ENCODE measurements at places on chromosomes 1 and 21.

DNA sequence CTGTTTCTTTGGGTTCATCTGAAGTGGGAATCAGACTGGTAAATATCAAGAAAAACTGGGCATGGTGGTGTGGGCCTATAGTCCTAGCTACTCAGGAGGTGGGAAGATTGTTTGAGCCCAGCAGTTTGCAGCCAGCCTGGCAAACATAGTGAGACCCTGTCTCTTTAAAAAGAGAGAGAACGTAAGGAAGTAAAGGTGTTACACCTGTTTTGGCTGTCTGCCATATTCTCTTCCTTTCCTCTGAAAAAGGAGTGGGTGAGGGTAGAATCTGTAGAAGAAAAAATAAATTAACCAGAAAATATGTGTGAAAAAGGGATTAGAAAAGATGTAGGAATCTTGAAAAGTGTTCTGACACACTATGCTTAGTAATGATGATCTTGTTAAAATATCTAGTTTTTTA, 20.0 kb downstream of the AHCYL1 start:
- DNase-seq: no peak

DNA sequence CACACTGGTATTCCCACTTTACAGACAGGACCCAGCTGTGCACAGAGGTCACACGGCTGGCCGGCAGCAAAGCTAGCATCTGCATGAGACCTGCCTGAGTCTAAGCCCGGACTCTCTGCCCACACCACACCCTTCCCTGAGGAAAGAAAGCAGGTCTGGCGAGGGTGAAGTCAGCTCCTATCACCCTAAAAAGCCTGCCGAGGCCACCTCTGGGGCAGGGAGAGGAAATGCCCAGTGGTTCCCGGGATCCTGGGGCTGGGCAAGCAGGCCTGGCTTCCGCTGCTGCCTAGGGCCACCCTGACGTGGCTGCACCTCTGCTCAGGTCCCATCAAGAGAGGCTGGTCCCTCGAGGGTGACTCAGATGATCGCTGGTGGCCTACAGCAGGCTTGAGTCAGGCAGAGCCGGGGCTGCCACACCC, 42.2 kb downstream of the RAP1GAP start:
- DNase-seq: no peak

DNA sequence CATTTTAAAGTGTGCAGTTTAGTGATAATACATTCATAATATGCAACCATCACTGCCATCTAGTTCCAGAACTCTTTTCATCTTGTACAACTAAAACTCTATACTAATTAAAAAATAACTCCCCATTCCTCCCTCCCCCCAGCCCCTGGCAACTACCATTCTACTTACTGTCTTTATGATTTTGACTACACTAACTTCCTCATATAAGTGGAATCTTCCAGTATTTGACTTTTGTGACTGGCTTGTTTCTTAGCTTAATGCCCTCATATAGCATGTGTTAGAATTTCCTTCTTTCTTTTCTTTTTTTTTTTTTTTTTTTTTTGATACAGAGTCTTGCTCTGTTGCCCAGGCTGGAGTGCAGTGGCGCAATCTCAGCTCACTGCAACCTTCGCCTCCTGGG, 1.4 kb upstream of the NVL start:
- peak; percentile 10 for DNase-seq

GRCh38 chr1:174815474-174815908, 184.3 kb upstream of the CACYBP start:
- no peak for DNase-seq

DNA sequence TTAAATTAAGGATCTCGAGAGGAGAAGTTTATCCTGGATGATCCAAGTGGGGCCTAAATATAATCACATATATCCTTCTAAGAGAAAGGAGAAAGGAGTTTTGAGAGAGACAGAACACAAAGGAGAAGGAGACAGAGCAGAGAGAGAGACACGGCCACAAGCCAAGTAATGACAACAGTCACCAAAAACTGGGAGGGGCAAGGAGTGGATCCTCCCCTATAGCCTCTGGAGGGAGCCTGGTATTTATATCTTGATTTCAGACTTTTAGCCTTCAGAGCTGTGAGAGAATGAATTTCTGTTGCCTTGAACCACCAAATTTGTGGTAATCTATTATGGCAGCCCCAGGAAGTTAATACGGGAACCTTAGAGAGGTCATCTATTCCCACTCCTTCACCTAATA, 49.5 kb upstream of the CD1D start:
- no peak for DNase-seq

- no peak for DNase-seq
These were observed 115.4 kb upstream of the RAB4A start for GRCh38 chr1:229155472-229155871.

DNA sequence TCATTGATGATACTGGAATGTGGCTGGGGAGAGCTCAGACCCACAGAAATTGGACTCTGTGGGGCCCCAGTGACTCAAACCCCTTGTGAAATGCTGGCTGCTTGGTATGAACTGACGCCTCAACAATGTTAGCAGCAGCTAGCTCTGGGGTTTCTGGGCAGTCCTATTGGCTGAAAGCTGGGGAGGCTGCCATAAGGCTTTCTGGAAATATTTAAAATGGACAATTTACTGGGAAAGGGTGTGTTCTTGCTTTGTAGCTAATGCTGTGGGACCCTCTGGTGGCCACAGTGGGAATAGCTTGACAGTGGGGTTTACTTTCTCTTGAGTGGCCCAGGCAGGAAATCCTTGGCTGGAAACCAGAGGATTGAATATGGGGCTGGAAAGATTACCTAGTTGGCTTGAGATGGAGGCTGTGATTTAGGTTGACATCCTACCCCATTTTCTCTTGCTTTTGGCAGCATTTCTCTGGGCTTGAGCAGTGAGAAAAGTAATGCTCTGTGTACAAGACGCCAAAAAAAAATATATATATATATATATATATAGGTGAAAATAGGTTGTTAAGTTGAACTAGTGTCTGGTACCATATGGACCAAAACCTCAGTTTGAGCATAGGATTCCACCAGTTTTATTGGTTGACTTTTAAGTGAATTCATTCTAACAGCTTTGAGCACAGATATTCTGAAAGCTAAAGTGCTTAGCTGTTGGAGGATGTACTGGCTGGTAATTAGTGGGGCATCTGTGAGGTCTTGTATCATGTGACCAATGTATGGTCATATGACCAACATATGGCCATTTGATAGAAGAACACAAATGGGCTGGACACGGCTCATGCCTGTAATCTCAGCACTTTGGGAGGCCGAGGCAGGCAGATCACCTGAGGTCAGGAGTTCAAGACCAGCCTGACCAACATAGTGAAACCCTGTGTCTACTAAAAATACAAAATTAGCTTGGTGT, 8.2 kb upstream of the S100A10 start:
- peak; percentile 50 for DNase-seq

DNA sequence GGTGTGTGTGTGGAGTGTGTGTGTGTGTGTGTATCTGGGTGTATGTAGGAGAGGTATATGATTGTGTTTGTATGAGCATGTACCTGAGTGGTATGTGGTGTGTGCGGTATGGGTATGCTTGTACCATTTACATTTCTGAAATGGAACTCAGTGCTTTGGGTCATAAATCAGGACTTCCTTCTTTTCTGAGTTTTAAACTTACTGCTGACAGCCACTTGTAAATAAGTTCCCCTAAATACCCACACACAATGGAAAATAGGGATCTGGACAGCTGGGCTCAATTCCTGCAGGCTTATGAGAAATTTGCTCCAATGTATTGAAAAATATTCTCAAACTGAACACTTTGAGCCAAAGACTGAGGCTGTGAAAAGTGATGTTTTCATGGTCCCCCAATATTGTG, 293.6 kb downstream of the HLX start:
- DNase-seq: no peak

DNA sequence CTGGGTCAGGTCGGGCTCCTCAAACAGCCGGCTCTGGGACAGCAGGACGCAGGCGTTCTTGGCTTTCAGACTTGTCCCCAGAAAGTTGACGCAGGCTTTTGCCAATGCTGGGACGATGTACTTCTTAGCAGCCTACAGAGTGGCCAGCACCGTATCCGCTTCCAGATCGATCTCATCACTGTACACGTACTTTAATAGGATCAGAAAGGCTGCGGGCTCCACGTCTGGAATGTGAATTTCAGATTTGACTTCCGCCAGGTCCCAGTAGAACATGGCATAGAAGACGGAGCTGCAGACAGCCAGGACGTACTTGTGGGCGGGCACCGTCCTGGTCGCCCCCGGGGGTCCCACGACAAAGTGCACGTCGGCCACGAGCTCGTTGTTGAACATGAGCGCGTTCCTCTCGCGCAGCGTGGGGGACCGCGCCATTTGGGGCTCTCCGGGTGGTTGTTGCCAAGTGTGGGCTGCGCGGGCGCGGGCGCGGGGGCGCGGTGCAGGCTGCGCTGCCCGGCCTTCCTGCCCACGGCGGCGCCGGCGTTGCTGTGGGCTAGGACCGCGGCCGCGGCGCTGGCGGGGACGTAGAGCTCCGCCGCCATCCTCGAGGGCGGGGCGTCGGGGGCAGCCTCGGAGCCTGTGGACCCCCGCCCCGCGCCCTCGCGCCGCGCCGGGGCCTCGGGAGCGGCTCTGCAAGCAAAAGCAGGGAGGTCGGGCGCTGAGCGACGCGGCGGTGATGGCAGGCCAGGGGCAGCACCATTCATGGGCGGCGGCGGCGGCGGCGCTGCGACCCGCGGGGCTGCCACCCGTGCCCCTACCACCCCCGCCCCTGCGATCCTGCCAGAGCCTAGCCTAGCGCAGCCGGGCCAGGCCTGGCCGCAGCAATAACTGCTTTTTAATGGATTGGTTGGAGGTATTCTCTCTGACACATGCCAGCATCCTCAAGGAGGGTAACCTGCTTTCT, 10.6 kb downstream of the CNR2 start:
- no peak for DNase-seq

- DNase-seq: no peak
These were observed 267.8 kb downstream of the C1orf94 start for GRCh38 chr1:34444516-34444915.

GRCh38 chr1:6185151-6185550, 5.0 kb upstream of the CHD5 start:
- no peak for DNase-seq

DNA sequence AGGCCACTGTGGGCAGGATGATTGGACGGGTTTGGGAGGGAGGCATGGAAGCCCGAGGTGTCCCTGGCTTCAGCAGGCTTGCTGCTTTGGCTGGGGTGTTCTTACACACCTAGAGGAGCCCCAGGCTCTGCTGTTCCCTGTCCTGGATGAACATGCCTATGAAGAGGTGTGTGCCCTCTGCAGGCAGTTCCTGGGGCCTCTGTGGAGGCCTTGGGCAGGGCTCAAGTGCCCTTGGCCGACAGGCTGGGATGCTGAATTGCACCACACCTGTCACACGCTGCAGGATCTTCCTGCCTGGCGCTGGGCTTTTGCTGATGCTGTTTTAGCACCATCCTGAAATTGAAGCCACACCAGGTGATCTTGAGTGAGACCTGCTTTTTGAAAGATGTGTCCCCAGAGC, 415.0 kb upstream of the VAMP3 start:
- DNase-seq: no peak

DNA sequence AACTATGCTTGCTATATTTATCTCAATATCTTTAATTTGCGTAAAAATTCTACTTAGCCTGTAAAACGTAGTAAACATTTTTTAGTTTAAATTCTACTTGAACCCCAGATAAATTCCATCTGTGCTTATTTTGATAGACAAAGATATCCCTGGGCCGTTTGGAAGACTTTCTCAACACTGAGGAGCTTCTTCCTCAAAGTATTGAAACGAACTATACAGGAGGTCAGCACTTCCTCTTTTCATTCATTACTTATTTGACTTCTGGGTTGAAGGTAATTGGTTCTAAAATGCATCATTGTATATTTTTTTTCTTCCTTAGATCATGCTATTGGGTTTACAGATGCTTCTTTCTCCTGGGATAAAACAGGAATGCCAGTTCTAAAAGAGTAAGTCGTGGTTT, 74.7 kb downstream of the HSPA13 start:
- peak; percentile 39 for DNase-seq

- DNase-seq: no peak
These were observed 112.3 kb downstream of the TSEN15 start for GRCh38 chr1:184163674-184164465.

DNA sequence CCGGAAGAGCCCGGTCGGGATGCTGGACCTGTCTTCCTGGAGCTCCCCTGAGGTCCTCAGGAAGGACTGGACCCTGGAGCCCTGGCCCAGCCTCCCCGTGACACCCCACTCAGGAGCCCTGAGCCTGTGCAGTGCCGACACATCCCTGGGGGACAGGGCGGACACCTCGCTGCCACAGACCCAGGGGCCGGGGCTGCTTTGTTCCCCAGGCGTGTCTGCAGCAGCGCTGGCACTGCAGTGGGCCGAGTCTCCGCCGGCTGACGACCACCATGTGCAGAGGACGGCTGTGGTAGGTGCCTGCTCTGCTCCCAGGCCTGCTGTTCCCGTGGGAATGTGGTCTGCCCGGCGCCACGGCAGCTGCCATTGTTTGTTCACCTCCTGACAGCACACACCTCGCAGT, 42.1 kb upstream of the DIP2A start:
- DNase-seq: no peak

DNA sequence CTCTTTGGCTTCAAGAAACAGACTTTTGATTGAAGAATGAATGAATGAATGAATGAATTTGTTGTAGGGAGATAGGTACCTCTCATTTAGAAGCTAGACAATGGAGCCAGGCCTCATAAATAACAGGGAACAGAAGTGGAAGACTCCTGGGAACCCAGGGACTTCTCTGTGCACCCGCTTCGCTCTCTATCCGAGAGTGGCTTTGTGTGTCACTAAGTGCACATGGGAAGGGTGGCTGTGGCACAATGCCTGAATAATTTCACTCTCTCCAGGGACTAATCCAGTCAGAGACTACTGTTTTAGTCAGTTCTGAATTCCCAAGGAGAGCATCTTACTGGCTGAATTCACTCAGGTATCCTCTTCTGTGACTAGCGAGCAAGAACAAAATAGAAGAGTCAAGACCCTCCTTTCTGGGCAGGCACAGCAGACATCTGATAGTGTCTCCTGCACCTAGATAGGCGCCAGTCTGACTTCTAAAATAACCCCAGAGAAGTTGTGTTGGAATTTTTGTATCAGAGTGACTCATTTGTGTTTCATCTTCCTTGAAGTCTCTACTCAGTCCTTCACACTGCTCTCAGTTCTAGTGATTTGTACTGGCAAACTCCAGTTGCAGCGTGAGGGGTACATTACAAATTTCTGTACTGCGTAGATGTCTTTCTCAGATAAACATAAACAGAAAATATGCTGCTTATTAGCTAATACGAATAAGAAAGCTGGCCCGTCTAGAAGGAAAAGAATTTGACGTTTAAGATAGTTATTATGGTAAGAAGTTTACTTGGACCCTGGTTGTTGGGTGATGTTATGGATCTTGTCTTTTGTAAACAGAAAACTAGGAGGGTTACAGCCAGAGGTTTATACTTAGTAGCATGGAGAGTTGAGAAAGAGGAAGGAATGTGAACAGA, 34.0 kb downstream of the BACH1 start:
- DNase-seq: no peak

DNA sequence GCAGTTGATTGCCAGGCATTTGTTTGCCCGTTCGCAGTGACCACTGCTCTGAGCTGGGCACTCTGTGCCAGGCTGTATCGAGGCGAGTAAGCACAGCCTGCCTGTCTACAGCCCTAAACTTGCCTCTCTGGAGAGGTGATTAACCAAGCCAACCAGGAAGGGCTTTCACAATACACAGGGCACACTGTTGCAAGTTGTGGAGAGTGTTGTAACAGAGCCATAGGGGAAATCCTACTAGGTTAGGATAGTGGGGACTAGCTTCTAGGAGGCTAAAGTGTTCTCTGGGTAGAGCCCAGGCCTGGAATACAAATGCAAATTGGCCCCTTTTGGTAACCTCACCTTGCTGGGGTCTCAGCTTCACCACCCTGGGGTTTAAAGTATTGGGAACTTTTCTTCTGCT, 23.8 kb downstream of the PRDM2 start:
- no peak for DNase-seq

GRCh38 chr1:234571702-234572101, 38.3 kb downstream of the IRF2BP2 start:
- DNase-seq: no peak
